ENCODE measurements at places on chromosomes 1 and 21. TPM values are rescaled to one million over a fixed set of nuclear protein-coding genes. Genes with fewer than 3 reads are reported as not detected.

CFHR5 gene
- not detected for total RNA-seq

KRTAP19-3 gene
- not detected for total RNA-seq

- H3K4me3 ChIP-seq = no peak overlapping the region
- H3K27ac ChIP-seq = no peak overlapping the region
- DNase-seq = no peak
- H3K27me3 ChIP-seq = no peaks in the 10 kb centered on the region
- no peaks in the 10 kb centered on the region for H3K36me3 ChIP-seq
Observed at GRCh38 chr1:2376931-2377672, 14.3 kb downstream of the MORN1 start.

- no peak for DNase-seq
- H3K36me3 ChIP-seq = peaks cover 8% of the 10 kb centered on the region
- peak within 1 kb of the TSS; percentile 91 for H3K4me3 ChIP-seq
- no peak within 1 kb of the TSS for H3K27ac ChIP-seq
Observed at GRCh38 chr1:93681101-93681988, at the start of gene BCAR3. BCAR3 (minus strand) TSS chr1:93681837; CDS start chr1:93674930, 6,907 bp downstream.

GRCh38 chr1:149906570-149907075 lies 7.3 kb downstream of the BOLA1 start:
- H3K4me1 ChIP-seq = peaks cover 12% of the 10 kb centered on the region
- H3K4me3 ChIP-seq = no peak overlapping the region
- H3K36me3 ChIP-seq = peaks cover 2% of the 10 kb centered on the region
- H3K27ac ChIP-seq = no peak overlapping the region

Data from T-helper 17 cell (primary cell).